ENCODE measurements at places on chromosomes 11 and 22.

- DNase-seq, result no peak
Observed at GRCh38 chr11:8231979-8232378, 31.7 kb downstream of the LMO1 start.

DNA sequence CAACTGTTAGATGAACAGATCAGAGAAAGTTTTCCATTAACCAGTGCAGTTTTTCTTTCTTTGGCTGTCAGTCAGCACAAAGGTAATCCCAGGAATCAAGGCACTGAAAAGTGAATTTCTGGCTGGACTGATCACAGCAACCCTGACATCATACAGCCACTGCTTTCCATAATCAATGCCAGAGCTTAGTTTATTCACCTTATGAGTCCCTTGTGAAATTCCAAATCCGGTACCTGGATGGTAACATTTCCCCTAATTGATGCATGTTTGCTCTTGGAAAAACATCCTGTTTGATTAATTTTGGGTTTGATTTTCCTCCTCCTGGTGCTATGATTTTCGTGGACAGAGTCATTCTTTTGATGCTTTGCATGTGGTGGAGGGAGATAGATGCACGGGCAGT, 319.8 kb downstream of the INSC start:
- DNase-seq, result no peak

GRCh38 chr11:10438458-10438857, 16.6 kb upstream of the AMPD3 start:
- no peak for DNase-seq

- DNase-seq, result no peak
Observed at GRCh38 chr11:111450480-111451320, 61.5 kb downstream of the BTG4 start.

DNA sequence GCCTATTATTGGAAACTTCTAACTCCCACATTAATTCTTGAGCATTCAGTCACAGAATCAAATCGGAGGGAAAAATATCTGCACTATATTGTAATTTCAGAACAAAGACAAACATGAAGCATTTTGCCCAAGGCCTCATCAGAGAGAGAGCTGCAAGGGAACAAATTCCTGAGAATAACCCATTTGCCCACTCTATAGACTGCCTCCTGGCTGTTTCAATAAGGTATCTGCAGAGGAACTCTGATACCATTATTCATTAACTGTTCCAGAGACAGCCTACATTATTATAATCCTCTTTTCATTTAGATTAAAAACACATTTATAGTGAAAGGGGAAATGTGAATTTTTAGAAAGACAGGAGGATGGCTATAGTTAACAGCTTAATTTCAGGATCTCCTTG, 663.9 kb downstream of the DLG2 start:
- DNase-seq, result no peak

DNA sequence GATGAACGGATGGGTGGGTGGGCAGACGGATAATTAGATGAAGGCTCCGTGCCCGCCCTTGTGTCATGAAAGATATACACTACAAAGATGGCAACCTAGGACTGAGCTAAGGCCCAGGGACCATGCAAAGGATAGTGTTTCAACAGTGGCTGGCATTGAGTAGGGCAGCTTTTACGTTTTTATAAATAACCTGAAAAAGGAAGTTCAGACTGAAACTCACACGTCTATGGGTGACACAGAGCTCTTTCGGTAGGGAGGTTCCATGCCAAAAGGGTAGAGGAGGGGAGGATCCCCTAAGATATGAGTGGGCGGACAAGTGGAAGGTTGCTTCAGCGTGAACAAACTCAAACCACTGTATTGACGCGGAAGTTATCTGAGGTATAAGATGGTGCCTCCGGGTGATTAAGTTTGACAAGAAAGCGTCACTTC, 90.5 kb downstream of the UBASH3B start:
- DNase-seq, result peak; percentile 73

DNA sequence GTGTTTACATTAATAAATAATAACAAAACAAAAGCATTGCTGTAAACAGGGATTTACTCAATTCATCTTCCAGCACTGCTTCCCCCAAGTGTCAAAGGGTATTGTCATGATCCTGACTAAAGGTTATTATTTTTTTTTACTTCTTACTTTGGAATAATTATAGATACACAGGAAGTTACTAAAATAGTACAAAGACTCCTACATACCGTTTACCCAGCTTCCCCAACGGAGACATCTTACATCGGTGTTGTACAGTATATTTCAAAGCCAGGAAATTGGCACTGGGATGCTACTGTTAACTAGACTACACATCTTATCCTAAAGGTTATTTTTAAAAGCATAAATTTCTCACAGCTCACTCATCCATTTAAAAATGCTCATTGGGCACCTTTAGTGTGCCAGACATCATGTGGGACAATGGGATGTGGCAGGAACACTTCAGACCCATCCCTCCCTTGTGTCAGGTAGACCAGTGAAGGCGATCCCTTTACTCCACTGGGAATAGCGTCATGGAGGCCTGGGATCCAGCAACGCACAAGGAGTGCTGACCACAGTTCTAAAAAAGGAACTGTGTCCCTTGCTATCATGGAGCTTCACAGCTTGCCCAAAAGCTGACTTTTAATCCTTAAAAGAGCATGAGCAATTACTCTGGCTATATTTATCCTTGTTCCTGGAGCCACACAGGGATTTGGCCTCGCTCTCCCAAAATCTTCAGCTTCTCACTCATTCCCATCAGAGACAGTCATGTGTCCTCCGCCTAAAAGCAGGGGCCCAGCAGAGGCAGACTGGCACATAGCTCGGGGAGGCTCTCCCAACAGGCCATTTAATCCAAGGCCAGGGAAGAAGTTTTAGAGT, 3.1 kb upstream of the IRAG1 start:
- DNase-seq, result no peak

DNA sequence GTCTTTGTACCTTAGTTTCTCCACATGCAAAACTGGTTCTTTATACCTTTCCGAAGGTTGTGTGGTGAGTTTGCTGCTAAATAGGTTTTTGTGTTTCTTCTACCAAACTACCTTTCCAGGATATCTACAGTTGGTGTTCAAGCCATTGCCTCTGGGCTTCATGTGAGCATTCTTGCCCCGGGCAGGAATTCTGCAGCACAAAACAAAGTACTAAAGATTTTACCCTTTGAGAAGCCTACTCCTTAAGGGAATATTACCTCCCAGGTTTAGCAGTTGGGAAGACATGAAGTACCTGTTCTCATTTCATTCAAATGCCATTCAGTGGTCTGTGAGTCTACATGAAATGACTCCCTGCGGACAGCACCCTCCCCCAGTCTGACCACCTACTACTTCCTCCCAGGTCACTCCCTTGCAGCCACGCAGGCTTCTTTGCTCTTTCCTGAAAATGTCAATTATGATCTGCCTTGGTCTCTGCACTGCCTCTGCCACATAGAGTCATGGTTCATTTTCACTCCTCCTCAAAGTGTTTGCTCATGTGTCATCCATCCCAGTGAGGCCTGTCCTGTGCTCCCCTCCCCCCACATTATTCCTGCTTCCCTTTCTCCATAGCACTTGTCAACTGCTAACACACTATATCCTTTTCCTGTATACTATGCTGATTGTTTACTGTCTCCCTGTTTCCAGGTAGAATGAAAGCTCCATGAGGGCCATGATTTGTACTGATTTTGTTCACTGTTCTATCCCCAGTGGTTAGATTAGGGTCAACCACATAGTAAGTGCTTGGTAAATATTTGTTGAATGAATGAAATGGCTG, 36.9 kb downstream of the PACS1 start:
- DNase-seq, result no peak

DNA sequence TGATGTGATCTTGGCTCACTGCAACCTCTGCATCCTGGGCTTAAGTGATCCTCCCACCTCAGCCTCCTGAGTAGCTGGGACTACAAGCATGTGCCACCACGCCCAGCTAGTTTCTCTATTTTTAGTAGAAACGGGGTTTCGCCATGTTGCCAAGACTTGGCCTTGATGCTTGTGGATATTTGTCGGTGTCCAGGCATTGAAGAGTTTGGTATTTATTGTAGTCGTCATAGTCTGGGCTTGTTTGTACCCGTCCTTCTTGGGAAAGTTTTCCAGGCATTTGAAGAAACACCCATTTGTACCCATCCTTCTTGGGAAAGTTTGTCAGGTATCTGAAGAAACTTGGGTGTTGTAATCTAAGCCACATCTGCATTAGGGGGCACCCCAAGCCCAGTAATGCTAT, 28.7 kb downstream of the FCHSD2 start:
- DNase-seq, result no peak

DNA sequence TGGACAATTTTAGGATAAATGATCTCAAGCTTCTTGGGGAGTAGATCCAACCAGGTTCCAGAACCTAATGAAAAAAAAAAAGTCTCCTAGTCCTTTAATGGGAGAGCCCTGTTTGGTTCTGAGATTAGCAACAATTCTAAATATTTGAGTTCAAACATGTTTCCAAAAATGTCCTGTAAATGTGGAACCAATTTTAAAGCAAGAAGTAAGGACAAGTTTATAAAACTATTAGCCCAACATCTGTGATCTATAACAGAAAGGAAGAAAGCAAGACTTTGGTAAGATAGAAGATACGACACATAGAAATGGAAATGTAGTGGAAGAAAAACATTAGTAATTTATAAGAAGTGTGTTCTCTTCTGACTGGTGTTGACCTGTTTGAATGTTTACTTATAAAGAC, 79.7 kb upstream of the SLC5A12 start:
- DNase-seq, result no peak

DNA sequence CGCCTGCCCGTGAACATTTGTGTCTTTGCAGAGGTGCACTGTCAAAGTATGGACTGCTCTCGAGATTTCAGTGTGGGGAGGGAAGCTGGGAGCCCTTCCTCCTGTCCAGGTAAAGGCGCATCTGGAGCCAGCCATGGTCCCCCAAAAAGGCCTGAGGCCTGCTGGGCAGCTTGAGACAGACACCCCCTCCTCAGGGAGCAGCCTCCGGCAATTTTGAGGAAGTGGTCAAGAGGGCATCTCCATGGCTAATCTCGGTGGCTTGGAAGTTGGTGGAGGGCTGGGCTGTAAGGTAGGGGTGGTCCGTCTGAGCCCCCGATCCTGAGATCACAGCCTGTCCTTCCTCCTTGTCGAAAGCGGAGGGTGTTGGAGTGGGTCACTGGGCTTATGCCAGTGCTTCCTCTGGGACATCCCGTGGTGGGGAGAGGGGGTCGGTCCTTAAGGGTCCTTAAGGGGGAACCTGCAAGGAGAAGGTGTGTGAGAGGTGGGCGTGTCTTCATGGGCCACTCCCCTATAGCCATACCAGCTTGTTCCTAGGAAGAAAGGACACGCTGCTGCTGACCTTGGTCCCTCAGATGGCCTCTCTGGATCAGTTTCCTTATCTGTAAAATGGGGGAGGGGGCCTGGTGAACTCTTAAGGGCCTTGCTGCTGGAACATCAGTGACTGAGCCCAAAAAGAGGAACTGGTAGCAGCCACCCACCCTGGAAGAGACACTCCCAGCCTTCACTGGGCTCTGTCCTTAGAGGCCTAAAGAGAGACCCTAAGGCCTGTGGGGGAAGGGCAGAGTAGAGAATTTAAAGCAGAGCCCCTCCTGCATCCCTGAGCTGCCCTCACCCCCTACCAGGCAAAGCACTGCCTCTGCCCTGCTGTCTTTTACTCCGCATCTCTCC, 2.6 kb downstream of the KCNC1 start:
- DNase-seq, result no peak

DNA sequence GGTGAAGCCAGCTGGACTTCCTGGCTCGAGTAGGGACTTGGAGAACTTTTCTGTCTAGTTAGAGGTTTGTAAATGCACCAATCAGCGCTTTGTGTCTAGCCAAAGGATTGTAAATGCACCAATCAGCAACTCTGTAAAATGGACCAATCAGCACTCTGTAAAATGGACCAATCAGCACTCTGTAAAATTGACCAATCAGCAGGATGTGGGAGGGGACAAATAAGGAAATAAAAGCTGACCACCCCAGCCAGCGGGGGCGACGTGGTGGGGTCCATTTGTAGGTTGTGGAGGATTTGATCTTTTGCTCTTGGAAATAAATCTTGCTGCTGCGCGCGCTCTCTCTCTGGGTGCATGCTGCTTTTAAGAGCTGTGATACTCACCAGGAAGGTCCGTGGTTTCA, 202.9 kb downstream of the MIAT start:
- DNase-seq, result no peak

DNA sequence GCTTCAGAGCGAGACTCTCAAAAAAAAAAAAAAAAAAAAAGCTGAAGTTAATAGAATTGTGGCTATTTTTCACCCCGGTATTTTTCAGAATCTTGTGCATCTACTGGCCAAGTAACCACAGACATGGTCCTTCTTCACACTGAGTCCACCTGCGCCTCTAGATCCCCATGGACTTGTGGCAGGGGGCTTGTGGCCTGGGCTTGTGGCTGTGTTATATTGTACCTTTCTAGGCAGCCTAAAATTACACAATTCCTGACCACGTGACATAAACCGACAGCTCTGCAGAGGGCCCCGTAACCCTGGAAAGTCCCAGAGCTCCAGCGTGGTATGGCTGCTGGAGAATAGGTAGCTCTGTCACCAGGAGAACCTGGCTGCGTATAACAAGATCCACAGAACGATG, 10.9 kb upstream of the NAALADL1 start:
- DNase-seq, result no peak

- no peak for DNase-seq
Observed at GRCh38 chr22:17264321-17265052, 45.3 kb upstream of the ADA2 start.

- no peak for DNase-seq
Observed at GRCh38 chr11:16853266-16853665, 114.8 kb downstream of the C11orf58 start.

DNA sequence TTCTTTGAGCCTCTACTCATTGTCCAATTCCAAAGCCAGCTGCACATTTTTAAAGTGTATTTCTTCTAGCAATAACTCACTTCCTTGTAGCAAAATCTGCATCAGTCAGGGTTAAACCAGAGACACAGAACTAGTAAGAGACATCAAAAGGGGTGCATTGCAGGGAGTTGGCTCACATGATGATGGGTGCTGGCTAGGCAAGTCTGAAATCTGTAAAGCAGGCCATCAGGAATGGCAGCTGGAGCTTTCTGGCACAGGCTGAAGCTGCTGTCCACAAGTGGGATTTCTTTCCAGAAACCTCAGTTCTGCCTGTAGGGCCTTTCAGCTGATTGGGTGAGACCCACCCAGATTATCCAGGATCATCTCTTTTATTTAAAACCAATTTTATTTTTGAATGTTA, 698.1 kb downstream of the NTM start:
- DNase-seq, result no peak

DNA sequence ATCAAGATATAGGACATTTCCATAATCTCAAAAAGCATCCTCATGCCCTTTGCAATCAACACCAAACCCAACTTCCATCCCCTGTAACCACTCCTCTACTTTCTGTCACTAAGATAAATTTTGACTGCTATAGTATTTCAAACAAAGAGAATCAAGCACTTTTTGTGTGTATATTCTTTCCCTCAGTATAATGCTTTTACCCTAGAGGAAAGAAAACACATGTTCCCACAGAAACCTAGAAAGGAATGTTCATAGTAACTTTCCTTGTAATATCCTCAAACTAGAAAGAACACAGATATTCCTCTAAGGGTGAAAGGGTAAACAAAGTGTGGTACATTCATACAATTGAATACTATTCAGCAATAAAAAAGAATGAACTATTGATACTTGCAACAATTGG, 5.5 kb upstream of the PATE1 start:
- no peak for DNase-seq

- DNase-seq, result no peak
Observed at GRCh38 chr11:72787216-72788104, 6.4 kb downstream of the STARD10 start.

- no peak for DNase-seq
Observed at GRCh38 chr11:74581954-74582547, 10.3 kb upstream of the POLD3 start.

All from activated CD4-positive, alpha-beta T cell treated with anti-CD3 and anti-CD28 coated beads for 4 hours (primary cell).